ENCODE measurements at places on chromosomes 7 and 10.

DNA sequence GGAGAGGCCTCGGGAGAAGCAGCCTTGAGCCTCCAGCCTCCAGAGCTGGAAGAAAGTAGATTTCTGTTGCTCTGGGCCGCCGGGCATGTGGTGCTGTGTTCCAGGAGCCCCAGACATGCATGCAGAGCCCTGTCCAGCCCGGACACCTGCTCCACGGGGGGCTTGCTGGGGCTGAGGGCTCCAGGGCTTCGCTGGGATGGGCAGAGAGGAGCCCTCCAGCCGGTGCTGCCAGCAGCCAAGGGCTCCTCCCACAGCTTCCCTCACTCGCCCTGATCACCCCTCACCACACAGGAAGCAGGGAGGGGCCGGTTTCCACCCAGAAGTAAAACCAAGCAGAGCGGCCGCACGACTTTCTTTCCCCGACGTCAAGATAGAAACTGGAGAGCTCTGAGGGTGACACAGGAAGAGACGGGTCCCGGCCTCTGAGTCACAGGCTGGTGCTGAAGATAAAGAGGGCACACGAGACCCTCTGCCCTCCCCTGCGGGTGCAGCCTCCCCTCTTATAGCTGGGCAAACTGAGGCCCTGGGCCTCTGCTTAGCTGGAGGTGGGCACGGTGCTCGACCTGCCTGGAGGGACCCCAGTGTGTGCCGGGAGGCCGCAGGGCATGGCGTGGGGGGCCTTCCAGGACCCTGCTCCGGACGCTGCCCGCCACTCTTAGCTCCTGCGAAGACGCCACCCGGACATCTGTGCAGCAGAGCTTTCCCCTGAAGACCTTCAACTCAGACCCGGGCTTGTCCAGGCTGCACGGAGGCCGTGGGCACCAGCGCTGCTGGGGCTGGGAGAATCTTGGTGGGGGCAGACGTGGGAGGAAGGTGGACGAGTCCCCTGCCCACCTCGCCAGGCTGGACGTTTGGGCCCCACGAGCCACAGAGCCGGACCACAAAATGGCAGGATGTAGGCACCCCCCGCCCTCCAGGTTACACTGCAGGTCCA is 31.1 kb downstream of the ADAP1 start:
- DNase-seq, result no peak

- no peak for DNase-seq
These were observed 13.5 kb upstream of the EGFR start for GRCh38 chr7:55005241-55005851.

- no peak for DNase-seq
These were observed 485.3 kb upstream of the GALNT17 start for GRCh38 chr7:70646536-70647248.

GRCh38 chr7:84076219-84076618 is 118.4 kb downstream of the SEMA3A start:
- DNase-seq, result no peak

GRCh38 chr10:51073453-51074237 is 642 bp upstream of the PRKG1 start:
- no peak for DNase-seq
